NCI-H1105 treated with DMSO at 0.1 percent for 48 hours (cell line): ENCODE measurements at places on chromosomes 1 and 21.

GRCh38 chr1:164801791-164802502 lies 243.0 kb downstream of the PBX1 start:
- DNase-seq, result no peak

DNA sequence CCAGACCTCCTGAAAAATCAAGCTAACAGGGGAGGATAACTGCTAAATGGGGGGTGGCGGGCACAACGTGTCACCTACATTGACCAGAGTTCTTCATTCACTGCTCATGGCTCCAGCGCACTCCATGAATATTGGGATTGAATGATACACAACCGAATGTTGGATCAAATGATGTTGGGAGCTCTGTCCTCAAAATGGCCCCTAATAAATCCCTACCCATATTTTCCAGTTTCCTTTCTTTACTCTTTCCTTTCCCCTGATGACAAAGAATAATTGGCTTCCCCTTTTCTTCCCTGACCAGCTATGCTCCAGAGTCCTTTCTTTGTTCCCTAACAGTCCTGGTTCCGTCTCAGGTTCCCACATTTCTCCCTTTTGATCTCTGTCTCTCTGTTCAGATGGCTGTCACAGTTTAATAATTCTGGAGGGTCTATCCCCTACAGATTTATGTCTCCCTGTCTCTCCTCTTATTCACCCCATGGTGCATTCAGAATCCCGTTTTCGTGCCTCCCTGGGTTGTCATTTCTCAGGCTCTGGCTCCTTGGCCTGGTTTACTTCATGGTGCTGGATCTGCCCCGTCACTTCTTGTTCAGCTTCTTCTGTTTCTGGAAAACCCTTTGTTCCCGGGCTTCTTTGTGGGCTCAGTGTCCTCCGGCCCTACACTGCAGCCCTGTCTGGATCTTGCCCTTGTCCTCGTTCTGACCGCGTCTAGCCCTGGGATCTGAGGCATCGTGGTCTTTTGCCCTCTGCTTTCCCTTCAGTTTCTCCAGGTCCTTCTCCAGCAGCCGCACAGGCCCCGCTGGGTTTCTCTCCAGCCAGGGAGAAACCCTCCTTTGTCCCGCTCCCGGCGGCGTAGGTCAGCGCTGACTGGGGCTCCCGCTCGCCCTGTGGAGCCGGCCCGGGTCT lies 78.3 kb downstream of the NDUFS5 start:
- DNase-seq, result peak; percentile 34

DNA sequence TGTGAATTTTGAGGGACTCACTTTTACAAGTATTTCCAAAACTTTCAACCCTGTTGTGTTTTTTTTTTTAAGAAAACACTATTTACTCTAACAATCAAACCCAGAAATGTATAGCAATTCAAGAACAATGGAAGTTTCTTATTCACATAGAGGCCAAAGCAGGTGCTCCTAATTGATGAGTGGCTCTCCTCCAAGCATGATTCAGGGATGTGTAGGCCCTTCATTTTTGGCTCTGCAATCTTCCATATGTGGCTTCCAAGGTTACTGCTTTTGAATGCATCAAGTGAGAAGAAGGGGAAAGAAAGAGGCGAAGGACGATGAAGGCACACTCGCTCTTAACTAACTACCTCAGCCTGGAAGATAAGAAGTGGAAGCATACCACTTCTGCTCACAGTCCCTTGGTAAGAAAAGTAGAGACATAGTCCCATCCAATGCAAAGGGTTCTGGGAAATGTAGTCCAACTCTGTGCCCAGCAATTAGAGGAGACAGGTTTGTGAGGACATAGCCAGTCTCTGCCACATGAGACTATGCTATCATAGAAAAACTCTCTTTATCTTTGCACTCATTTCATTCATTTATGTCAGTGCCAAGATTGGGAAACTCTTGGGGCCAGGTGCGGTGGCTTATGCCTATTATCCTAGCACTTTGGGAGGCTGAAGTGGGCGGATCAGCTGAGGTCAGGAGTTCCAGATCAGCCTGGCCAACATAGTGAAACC lies 46.0 kb downstream of the OPTC start:
- no peak for DNase-seq

GRCh38 chr1:15384301-15384901 lies 25.3 kb upstream of the EFHD2 start:
- DNase-seq, result no peak

- no peak for DNase-seq
Observed at GRCh38 chr1:117120774-117121588, 568 bp downstream of the TRIM45 start.

DNA sequence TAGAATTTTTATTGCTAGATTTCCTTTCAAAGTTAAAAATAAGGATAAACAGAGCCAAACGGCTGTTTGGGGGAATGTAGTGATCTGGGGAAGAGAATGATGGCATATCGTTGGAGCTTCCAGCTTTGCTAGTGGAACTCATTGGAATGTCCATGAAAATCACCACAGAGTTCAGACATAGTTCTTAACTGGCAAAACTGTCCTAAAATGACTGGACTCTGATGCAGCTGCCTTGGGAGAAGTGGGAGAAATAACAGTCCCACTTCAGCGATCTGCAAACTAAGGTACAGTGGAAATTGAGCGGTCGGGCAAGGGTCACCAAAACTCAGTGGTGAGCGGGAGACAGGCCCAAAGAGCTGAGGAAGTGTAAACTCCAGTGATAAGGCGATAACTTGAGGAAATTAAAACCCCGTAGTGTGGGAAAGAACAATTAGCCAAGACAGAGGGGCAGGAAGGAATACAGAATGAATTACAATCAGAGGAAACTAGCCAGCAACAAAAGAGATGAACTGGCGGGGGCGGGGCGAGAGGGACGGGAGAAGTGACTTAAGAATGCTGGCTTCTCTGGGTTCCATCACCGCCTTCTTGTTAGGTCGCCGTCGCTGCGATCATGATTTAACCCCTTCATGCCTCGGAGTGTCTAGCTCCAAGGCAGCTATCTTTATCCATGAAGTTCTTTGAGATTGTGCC lies 89.8 kb upstream of the ARHGAP29 start:
- DNase-seq, result no peak

GRCh38 chr1:43991476-43992231 lies at the start of gene CCDC24:
Gene CCDC24, plus strand, starts transcription at chr1:43991599. Its CDS starts 280 bp downstream, at chr1:43991879.
- DNase-seq, result peak; percentile 81

- DNase-seq, result no peak
Observed at GRCh38 chr1:47942240-47942629, 55.0 kb downstream of the TRABD2B start.

- DNase-seq, result no peak
Observed at GRCh38 chr1:14937288-14937949, 216.1 kb upstream of the TMEM51 start.

DNA sequence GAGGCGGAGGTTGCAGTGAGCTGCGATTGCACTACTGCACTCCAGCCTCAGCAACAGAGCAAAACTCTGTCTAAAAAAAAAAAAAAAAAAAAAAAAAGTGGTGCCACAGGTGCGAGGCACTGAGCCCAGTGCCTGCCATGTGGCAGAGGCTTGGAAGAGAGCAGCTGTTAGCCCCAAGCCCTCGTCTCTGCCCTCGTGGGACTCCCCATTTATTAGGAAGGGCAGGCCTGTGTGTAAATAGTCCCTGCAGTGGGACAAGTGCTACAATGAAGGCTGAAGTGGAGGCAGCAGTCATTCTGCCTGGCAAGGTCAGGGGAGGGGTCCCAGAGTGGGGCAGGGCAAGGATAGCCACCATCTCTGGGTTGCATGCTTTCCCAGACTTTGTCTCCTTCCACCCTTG lies 6.5 kb downstream of the RPS6KA1 start:
- no peak for DNase-seq

DNA sequence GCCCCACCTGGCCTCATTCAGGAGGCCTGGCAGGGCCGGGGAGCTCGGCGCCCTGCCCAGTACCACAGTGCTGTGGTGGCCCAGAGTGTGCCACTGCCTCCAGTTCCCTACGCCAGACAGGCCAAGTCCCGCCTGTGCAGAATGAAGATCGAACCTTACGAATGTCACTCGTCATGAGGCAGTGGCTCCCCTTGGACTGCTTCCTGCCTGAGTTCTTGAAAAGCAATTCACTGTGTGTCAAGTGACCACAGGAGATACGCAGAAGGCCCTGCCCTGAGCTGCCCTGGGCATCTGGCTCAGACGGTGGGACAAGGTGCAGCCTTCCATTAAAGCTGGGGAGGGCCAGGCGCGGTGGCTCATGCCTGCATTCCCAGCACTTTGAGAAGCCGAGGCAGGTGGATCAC lies 49.6 kb upstream of the LRP8 start:
- DNase-seq, result no peak

DNA sequence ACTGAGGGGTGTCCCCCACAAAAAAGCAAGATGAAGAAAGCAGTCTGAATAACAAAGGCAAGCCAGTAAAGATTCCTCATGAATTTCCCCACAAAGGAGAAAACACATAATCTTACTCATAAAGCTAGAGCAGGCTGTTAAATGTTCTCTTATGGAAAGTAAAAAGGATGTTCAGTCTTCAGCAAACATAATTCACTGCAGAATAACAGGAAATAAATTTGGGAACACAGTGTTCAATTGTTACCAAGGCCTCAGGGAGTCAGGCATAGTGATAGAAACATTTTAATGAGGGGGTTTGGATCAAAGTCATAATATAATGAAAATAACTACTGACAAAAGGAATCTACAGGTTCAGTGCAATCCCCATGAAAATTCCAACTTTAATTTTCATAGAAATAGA lies 297.6 kb downstream of the DPYD start:
- DNase-seq, result no peak

GRCh38 chr21:40547906-40548513 lies 298.9 kb downstream of the DSCAM start:
- DNase-seq, result peak; percentile 31

DNA sequence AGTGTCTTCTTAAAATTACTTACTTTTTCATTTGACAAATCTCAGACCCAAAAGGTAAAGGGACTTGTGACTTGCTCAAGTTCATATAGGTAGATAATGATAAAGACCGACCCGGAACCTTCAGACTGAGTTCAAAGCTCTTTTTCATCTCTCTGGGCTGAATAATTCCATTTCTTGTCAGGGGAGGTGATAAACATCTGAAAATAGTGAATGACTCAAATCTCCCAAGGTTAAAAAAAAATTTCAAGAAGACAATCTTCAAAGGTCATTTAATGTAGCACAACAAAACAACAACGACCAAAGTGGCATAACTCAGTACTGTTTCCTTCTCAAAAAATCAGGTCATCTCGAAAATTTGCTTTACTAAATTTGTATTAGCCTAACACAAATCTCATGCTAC lies 20.6 kb downstream of the LUZP1 start:
- no peak for DNase-seq
